ENCODE measurements at places on chromosomes 2 and 18.
A peak's percentile ranks its signal among the peaks of the same experiment; 100 is the strongest.

GRCh38 chr2:179059026-179059700, 9.2 kb upstream of the CCDC141 start:
- DNase-seq: no peak

DNA sequence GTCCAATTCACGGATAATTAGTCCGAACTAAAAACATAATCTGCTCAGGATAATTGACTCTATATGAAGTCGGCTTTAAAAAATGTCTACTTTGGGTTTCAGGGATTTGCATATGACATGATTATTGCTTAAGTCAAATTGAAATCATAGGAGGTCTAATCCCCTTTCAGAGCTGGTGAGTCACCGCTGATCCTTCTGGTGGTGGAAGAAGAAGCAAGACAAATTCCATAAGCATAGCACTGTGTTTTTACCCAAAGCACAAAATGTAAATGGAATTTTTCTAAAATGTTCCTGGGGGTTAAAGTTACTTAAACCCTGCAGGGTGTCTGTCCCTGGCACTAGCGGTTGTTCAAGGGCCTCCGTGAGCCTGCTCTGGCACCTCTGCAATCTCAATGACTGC, 460.2 kb downstream of the LRATD1 start:
- peak; percentile 44 for DNase-seq

DNA sequence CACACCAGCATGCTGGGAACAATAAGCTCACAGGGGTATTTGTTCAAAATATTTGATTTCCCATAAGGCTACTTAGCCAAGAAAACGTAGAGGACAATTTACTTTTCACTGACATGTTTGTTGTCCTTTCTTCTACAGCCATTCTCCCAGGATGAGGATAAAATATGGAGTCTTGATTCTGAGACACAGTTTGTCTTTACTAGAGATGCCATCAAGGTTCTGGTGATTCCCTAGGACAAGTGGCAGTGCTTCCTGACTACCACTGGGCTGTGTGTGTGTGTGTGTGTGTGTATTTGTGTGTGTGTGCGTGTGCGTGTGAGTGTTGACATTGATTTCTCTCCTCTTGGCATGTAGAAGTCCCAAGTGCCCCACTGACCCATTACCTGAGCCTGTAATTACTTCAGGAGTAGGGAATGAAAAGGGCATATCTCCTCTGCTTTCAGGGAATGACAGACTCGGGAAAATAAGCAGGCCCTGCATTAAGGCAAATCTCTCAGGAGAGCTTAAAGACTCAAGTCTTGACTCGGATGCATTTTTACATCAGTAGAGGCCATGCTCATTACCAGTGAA, 761.6 kb downstream of the DCC start:
- DNase-seq: no peak

DNA sequence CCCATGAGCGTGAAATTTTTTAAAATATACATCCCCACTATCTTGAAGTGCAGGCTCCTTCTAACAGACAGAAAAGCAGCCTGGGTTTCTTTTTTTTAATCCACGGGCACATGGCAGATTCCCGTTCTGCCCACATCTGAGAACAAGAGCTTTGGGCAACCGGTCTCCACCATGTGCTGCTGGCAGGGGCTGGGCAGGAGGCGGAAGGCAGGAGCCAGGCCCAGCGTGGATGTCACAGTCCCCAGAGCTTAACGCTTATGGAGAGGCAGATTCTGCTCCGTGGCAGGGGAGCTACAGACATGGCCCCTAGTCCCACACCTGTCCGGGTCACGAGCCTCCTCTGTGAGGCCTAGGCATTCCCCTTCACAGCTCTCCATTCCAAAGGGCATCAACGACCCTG, 503.0 kb upstream of the MYT1L start:
- DNase-seq: no peak

- no peak for DNase-seq
Measured at GRCh38 chr2:208192611-208193236, 2.9 kb upstream of the C2orf80 start.

GRCh38 chr2:226828191-226828590, 7.7 kb upstream of the RHBDD1 start:
- peak; percentile 45 for DNase-seq

DNA sequence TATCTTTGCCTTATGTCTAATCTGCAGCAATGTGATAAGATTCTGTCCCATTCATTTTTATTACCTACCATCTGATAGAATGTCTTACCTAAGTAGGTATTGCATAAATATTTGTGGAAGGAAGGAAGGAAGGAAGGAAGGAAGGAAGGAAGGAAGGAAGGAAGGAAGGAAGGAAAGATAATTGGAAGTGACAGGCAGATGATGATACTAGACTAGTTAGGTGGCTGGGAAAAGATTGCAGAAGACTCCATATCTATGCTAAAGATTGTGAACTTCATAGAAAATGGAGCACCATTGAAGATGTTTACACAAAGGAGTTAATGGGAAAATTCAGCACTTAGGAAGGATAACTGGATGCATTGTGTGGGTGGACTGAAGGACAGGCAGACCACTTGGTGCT, 909.0 kb downstream of the EPHA4 start:
- no peak for DNase-seq

DNA sequence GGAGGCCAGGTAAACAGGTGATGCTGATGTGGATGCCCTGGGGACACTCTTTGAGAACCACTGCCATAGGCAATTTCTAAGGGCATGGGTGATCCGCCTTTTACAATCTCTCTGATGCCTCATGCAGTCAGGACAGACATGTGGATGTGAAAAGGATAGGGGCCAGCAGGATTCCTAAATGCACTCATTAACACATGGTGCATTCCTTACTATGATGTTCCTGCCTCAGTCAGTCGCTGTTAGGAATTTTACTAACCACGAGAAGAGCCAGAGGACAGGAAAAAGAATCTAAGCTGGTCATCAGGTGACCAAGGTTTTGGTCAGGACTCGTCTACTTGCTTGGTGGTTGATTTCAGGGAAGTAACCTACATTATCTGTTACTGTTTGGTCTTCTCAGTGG, 191.0 kb downstream of the ARL4C start:
- DNase-seq: no peak

DNA sequence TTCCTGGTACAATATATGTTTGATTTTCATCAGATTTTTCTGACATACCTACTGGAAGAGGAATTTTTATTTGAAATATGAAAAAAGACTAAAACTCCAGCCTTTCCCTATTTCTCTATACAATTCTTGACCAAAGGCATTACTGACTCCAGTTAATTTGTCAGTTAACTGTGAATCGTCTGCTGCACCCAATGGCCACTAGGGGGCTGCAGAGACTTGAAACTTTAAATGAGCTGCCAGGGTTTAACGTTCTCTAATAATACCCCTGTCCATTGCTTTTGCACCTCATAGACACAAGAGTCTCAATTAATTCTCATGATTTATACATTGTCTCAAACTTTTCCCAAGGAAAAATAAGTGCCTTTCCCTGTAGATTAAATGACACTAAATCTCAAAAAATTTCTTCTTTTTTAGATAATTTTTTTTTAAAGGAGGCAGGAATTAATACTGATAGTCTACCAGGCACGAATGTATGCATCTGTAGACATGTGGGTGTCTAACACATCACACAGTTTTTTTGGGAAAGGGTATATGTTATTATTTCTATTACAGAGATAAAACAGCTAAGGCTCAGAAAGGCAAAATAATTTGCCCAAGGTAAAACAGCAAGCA, 1.8 kb upstream of the ALK start:
- no peak for DNase-seq

- DNase-seq: no peak
Measured at GRCh38 chr18:57376503-57376902, 24.1 kb downstream of the ST8SIA3 start.

DNA sequence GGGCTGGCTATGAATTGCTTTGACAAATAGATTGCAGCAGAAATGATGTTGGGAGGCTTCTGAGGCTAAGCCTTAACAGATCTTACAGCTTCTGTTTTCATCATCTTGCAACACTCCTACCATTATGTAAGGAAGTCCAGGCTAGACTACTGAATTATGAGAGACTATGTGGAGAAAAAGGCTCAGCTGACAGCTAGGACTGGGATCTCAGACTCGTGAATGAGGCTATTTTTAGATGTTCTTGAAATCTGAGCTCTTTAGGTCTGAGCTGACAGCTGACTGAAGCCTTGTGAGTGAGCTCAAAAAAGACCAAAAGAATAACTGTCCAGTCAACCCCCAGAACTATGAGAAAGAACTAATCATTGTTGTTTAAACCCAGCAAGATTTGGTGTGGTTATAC, 70.3 kb downstream of the VWC2L start:
- DNase-seq: no peak

Measured in HS-5 (cell line).